ENCODE measurements at places on chromosomes 4 and X.

DNA sequence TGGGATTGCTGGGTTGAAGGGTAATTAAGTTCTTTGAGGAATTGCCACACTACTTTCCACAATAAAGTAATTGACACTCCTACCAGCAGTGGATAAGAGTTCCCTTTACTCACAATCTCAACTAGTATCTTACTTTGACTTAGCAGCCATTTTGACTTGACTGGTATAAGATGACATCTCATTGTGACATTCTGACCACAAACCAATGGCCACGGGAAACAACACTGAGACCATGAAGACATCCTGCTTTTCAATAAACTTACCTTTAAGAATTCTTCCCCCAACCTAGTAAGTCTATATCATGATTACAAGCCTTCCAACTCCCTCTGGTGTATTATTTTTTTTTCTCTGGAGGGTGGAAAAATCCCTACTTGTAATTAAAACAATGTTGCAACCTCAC is 66.9 kb upstream of the WDR1 start:
- DNase-seq = no peak

DNA sequence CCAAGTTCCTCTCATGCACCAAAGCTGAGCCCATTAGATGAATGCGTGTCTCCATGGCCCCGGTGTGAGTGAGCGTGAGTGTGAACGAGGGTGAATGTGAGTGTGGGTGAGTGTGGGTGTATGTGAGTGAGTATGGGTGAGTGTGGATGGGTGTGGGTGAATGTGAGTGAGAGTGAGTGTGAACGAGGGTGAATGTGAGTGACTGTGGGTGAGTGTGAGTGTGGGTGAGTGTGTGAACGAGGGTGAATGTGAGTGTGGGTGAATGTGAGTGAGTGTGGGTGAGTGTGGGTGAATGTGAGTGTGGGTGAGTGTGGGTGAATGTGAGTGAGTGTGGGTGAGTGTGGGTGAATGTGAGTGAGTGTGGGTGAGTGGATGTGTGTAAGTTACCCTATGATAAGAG is 1521.8 kb upstream of the TENM3 start:
- no peak for DNase-seq

DNA sequence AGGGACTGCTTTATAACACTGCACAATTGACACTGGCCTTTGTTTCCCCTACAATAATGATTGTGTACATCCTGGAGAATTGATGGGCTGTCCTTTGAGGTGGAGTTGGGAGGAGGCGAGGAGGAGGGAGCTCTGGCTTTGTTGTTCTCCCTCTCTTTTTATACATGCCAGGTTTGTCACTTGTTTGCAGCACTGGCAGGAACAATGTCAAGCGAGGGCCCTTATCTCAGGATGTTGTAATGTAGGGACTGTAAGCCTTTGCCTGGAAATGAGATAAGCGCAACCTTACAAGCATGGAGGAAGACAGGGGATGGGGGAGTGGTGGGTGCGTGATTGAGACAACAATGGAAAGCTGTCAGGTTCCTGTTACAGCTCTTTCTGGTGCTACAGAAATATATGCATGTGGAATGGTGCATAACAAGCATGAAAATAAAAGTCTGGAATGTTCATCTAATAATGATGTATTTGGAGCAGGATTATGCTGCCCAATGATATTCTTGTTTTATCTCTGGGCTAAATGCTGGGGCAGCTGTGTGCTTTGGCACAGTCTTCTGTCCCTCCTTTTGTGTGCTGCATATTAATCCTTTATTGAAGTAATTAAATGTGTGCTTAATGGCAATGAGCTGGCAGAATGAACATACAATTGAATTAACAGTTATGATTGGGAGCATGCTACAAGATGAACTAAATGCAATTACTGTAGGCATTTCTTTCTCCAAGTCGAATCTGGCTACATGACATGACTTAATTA is 294.4 kb downstream of the GPAT3 start:
- DNase-seq = no peak

DNA sequence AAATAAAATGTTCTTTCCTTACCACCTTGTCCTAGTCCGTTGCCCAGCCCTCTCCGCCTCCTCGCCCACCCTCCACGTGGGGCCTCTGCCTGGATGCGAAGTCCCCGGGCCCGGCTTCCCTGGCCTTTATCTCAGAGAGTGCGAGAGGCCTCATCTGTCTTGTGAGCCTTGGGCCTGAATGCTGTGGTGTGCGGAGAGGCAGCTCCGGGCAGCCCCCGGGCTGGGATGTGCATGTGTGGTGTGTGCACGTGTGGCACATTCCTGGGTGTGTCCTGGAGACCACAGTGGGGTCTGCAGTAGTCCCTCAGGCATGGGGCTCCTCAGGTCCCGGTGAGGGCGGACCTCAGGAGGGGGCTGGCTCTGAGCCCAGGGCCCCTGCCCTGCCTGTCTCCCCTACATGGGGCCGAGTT is 31.4 kb downstream of the DOK7 start:
- no peak for DNase-seq

GRCh38 chrX:10239611-10240064 is 82.9 kb downstream of the CLCN4 start:
- no peak for DNase-seq

Data from NCI-H2171 (cell line).